Mammary epithelial cell (primary cell): ENCODE measurements at places on chromosomes 13 and 19. TPM values are rescaled to one million over a fixed set of nuclear protein-coding genes. Genes with fewer than 3 reads are reported as not detected.

ADGRE3 gene
- total RNA-seq, result not detected in 2 replicates

POU2F2 gene
- total RNA-seq, result 12.2 and 12.5 TPM in 2 replicates

PINLYP gene
- 0.83 TPM for total RNA-seq

PPP1R13L gene
- total RNA-seq, result 75.8 TPM

PALM3 gene
- total RNA-seq, result not detected

IL17D gene
- 0.31 and 0.45 TPM in 2 replicates for total RNA-seq

FGF21 gene
- 0.88 TPM in 1 of 2 replicates, not detected in the other for total RNA-seq

BCAM gene
- total RNA-seq, result 120 TPM

THSD1 gene
- total RNA-seq, result 44.5 TPM

ZNF93 gene
- total RNA-seq, result 2.8 and 6.4 TPM in 2 replicates

WDR62 gene
- 0.83 TPM for total RNA-seq

EEF1AKMT1 gene
- total RNA-seq, result 7.2 and 7.8 TPM in 2 replicates

RFPL4AL1 gene
- total RNA-seq, result not detected

ZNF135 gene
- total RNA-seq, result 0.45 and 0.75 TPM in 2 replicates

RGL3 gene
- total RNA-seq, result 0.24 and 0.69 TPM in 2 replicates

TYROBP gene
- not detected in 2 replicates for total RNA-seq

GYS1 gene
- 40.0 TPM for total RNA-seq

ATP8A2 gene
- 0.67 TPM for total RNA-seq

KCNN4 gene
- 52.8 and 104 TPM in 2 replicates for total RNA-seq

FLT1 gene
- not detected for total RNA-seq
